ENCODE measurements at places on chromosomes 7 and 10.
A peak's percentile ranks its signal among the peaks of the same experiment; 100 is the strongest.

GRCh38 chr10:116692225-116692624 lies 50.1 kb downstream of the HSPA12A start:
- DNase-seq: no peak

DNA sequence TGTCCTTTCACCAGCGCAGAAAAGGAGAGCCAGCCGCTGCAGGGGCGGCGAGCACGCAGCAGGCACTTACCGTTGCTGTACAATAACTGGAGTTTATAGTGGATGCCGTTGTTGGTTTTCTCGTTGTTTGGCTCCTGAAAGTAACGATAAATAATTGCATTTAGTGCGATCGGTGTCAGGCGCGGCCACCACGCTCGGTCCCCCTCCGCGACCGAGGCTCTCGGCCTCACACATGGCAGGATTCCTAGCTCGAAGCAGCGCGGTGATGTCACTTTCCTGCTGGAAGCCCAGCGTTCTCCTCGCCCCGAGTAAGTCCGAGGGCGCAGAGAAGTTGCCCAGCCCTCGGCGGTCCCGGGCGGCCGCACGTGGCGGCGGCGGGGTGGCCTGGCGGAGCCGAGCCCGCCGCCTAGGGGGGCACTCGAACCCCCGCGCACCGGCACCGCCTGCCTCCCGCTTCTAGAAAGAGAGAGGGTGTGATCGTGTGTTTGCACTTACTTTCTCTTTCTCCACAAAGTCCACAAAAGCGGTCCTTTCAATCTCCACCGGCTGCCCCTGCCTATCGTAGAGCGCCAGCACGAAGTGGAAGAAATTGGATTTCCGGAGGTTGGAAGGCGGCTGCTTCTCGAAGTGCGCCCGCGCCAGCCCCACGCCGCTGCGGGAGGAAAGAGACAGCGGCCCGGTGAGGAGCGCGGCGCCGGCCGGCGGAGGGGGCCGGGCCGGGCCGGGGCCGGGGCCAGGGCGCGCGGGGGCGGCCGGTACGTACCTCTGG lies 1.0 kb downstream of the EBF3 start:
- DNase-seq: no peak

GRCh38 chr7:118305671-118306070 lies 81.2 kb downstream of the ANKRD7 start:
- DNase-seq: no peak

- DNase-seq: no peak
These were observed 3.4 kb downstream of the BNIP3 start for GRCh38 chr10:131978366-131978765.

- no peak for DNase-seq
These were observed 479.8 kb upstream of the SEMA3A start for GRCh38 chr7:84674236-84674913.

- DNase-seq: no peak
These were observed at the start of gene INSYN2A for GRCh38 chr10:127196282-127197153. Gene INSYN2A, minus strand, starts transcription at chr10:127196591. Its CDS starts 20,196 bp downstream, at chr10:127176395.

DNA sequence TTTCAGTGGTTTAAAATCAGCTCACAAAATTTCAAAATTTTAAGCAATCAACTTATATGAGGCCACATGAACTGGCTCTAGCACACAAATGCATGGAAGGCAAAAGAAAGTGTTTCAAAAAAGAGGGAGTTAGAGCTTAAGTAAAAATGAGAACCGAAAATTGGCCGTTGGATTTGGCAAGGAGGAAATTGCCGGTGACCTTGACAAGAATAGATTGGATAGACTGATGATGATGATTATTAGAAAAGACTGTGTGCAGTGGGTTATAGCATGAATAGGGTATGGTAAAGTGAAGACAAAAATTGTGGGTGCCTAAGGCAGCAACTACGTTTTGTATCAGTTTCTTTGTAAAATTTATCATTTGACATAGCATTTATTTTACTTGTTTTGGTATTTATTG lies 175.7 kb downstream of the SEMA3D start:
- no peak for DNase-seq

- DNase-seq: peak; percentile 63
These were observed 2.8 kb downstream of the PDGFA start for GRCh38 chr7:516606-517456.

- DNase-seq: no peak
These were observed 316.0 kb upstream of the AOAH start for GRCh38 chr7:37040330-37040729.

- no peak for DNase-seq
These were observed 755.7 kb downstream of the AUTS2 start for GRCh38 chr7:70353946-70354335.

- DNase-seq: peak; percentile 9
These were observed 17.8 kb downstream of the NPSR1 start for GRCh38 chr7:34675749-34676374.

DNA sequence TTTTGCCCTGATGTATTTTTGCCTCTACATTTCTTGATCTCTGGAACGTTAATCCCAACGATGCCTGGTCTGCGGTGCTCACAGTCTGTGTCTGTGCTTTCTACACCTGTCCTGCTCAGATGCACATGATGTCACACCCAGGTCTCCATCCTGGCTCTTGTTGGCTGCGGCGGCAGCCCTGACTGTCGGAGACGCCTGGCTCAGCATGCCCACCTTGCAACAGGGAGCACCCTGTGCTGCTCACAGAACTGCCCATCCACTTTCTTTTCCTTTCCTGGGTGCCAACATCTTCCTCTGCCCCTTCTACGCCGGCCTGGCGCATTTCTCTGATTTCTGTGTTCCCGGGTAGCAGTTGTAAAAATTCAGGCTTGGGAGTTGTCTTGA lies 106.2 kb downstream of the CUX1 start:
- DNase-seq: no peak

DNA sequence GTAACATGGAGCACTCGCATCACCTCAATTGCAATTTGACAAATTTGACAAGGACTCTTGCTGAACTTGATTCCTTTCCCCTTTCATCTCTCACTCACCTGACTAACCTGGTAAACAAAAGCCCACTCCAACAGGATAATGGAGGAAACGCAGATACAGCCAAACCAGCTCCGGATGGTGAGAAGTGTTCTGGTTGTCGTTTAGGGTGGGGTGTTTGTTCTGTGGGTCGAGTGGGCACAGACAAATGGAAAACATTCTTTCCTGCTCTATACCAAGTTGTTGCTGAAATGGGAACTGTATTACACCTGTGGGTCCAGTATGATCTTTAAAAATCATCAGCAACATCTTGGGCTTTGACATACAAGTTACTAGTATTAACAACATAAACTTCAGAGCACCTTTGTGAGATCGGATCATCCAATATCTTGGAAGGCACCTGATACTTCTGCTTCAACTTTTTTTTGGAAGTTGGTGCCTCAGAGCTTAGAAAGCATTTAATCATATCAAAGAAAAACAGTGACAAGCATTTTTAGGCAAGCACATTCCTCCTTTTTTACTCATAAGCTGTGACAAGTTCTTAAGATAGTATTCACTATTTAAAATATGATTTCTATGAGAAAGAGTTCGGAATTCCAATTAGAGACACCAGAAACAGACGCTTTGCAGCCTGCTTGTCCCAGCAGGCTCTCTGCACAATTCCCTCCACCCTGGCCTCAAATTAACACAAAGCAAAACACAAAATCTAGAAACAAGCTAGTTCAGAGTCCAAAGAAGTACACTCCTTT lies 58.1 kb downstream of the CCDC186 start:
- no peak for DNase-seq

DNA sequence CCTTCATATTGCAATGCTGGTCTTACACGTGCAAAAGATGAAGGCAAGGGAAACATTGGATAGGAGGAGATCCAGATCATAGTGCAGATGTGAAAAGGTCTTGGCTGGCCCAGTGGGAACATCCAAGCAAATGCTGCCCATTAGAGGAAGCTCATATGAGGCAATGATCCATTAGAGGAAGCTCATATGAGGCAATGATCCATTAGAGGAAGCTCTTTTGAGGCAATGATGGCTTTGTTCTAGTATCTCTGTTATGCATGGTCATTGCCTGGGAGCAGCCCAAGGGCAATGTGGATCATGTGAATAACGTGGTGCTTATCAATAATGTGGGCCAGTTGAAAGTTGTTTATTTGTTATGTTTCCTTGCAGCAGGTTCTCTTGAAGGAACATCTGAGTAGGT lies 37.8 kb downstream of the STEAP4 start:
- no peak for DNase-seq

- peak; percentile 68 for DNase-seq
These were observed at the start of gene SRGN for GRCh38 chr10:69087590-69088470. Gene SRGN, plus strand, starts transcription at chr10:69088103. Its CDS starts 55 bp downstream, at chr10:69088158.

GRCh38 chr10:132186488-132187429 lies at the start of gene DPYSL4:
Gene DPYSL4, plus strand, starts transcription at chr10:132186948. Its CDS starts 116 bp downstream, at chr10:132187064.
- DNase-seq: no peak

- no peak for DNase-seq
These were observed 140.2 kb downstream of the AUTS2 start for GRCh38 chr7:69738396-69738951.

- no peak for DNase-seq
These were observed 74.0 kb upstream of the PHYHIPL start for GRCh38 chr10:59102394-59102793.

DNA sequence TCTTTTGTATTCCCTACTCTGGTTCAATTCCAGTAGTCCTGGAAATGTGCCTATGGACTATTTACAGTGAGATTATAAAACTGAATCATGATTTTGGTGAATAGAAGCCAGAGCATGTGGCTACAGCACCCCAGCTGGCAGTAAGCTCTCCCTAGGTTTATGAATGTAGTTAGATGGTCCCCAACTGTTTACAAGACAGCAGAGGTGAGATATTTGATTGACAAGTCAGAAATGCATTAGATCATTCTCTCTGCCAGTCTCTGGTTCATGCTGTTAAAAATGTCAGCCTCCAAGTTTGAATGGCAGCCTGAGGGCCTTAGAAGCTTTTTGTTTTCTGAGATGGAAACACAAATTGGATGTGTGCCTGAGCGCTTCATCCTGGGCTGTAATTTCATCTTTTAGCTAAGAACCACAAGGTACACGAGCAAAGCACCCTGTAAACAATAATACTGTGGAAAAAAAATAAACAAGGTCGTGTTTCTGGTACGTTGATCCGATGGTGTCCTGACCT lies 85.0 kb downstream of the BTRC start:
- no peak for DNase-seq

DNA sequence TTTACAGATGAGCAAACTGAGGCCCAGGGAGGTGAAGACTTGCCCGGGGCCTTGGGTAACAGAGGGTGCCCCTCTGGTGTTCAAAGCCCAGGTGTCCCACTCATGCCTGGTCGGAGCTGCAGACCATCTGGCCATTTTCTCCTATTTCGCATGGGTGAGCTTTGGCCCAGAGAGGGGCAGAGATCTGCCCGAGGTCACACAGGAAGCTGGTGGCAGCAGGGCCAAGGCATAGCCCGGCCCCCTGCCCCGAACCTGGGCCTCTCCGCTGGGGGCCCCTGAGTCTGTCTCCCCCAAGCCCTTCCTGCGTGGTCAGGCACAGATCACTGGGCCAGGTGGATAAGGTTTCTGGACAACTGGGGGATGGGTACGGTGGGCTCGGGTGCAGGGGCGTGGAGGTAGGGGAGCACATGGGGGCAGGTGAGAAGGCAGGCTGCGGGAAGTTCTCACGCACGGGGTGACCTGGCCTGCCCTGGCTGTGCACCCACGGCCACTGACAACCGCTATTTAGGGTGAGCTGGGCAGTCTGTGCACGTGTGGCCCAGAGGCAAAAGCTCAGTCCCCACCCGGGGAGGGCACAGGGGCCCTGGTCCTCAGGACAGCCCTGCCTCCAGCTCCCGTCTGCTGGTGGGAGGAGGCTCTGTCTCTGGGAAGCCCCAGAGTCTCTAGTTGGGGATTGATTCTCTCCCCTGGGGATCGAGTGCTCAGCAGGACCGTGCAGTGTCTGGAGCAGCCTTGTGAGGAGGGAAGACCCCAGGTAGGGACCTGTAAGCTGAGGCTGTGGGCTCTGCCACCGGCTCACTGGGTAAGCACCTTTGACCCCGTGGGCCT lies 68.6 kb downstream of the UNCX start:
- no peak for DNase-seq

DNA sequence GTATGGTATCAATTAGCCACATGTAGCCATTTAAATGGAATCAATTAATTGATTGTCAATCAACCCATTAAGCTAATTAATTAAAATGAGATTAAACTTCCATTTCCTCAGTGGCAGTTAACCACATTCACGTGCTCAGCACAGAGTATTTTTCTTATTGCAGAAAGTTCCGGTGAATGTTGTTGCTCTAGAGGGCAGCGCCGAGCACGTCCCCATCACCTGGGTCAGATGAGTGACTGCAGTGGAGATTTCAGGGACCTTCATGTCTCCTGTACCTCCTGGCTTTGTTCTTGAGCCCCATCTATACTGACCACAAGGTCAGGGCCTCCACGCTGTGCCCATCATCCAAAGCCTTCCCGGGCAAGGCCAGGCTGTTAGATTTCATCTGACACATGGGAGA lies 168.8 kb upstream of the MKI67 start:
- no peak for DNase-seq

DNA sequence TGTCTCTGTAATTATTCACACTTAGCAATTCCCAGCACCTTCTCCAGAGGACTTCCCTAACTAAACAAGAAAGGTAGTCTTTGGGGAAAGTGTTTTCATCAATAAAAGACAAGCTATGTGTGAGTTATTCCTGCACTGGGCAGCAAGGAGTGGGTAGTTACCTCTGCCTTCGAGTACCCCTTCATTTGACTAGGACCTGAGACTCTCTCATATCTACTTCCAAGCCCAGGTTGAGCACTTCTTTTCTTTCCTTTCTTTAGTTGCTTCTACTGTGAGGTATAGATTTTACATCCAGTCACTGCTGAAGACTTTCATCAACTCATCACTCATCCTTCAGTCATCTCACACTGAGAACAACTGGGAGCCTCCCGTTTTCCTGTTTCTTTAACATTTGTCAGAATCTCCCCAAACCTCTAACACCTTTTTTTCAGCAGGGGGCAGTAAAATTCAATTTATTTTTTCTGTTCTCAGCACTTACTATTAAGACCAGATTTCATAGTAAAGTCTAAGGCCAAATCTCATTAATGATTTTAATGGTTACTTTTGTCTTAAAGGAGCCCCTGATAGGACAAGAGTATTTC lies 80.1 kb upstream of the PRSS1 start:
- DNase-seq: no peak

GRCh38 chr7:40186586-40186985 lies 51.8 kb downstream of the SUGCT start:
- no peak for DNase-seq

DNA sequence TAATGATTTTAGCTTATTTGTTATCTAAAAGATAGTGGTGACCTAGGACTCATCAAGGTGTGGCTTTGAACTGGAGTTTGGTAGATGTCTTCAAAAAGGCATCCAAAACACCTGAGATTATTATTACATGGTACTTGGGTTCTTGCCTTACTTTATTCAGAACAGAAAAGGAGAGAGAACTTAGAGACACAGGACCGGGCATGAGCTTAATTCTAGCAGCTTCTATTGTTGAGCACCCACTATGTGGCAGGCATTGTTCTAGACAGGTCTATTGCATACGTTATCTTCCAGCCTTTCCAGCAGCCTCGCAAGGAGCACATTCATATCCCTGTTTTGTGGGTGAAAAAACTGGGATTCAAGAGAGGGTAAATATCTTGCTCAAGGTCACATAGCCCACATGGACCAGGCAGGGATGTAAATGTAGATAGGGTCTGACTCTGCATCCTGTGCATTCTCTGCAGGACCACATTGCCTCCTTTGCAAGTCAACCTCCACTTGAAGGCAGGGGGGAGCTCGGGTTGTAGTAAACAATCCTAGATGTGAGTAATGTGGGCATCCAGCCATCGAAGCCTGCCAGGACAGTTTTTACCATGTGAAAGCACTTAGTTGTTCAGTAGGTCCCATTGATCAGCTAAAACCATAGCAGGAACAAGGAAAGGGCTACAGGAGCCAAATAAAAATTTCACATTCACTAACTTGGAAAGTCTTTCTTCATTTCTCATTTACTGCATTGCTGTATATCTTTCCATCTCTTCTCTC lies 551.4 kb downstream of the LRMDA start:
- DNase-seq: no peak

GRCh38 chr10:83045731-83046130 lies 1093.6 kb upstream of the GHITM start:
- DNase-seq: no peak

All from activated CD4-positive, alpha-beta T cell treated with anti-CD3 and anti-CD28 coated beads, Interleukin-2, amount 50 U/mL, for 48 hours (primary cell).